MG63 (cell line): ENCODE measurements at places on chromosomes 3 and 15.
A peak's percentile ranks its signal among the peaks of the same experiment; 100 is the strongest.

GRCh38 chr3:81864272-81864671 is 102.8 kb upstream of the GBE1 start:
- no peak for DNase-seq

DNA sequence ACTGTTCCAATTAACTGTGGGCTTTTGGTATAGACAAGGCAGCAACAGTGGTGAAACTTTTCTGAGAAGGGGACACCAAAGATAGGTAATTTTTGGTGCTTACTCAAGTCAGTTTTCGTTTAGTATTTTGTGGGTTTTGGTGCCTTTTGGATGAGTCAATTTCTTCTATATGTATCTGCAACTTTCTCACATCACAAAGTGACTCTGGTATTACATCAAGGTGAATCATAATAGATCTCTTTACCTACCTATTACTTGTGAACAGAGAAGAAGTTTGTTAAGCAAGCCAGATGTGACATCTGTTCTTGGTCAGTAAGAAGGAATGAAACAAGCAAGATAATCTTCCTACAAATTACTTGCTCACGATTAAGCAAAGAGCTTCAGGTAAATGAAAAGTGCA is 732.4 kb upstream of the DPPA4 start:
- DNase-seq = no peak

DNA sequence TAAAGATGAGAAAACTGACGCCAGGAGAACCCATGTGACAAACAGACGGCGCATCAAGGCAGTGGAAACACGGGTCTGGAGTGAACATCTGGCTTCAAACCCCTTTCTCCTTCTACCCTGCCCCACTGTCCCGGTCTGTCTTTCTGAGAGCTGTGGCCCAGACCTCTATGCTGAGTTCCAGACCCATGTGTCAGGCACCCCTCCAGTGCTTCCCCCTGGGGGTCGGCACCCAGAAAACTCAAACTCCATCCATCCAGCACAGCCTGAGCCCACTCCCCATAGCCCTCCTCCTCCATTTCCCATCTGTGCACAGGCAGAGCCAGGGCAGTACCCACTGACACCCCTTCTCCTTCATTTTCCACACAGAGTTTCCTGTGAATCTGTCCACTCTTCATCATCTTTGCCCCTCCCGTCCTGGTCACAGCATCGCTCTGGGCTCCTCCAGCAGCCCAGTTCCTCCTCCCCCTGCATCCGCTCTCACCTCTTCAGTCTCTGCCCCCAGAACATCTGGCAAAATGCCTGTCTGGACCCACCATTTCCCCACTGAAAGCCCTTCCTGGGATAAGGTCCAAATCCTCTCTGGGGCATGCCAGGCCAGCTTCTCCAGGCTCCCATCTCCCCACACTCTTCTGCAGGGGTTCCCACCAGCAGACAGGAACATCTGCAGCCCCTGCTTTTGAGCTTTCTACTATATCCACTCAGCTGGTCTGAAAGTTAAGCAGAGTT is 2.9 kb downstream of the FAM240A start:
- DNase-seq = no peak

DNA sequence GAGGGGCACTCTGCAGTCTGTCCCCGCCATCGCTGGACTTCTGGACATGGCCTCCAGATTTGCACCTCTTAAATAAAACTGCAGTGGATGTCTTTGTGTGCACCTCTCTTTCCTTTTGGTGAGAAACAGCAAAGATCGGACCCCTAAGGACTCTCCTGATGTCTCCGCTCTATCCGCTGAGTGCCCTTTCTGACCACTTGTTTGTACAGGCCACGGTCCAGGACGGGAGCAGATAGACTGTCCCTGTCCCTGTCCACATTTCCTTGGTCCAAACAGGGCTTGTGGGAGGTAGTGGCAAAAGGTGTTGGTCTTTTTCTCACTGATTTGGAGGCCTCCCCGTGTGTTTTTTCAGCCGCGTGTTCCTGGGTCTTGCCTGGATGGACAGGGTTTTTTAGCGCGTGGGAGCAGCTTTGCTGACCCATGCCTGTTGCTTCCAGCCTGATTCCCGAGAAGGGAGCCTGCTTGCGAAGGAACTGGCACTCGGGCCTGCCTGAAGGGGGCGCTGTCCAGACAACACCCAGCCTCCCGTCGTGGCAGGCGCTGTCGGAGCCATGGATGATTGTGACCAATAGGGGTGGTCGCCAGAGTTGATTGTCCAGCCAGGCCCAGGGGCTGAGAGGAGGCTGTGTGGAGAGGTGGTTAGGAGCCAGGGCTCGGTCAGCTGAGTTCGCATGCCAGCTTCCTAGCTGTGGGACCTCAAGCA is 13.2 kb upstream of the STAB1 start:
- peak; percentile 16 for DNase-seq

- peak; percentile 39 for DNase-seq
Observed at GRCh38 chr15:75171408-75171807, 30.3 kb upstream of the C15orf39 start.

DNA sequence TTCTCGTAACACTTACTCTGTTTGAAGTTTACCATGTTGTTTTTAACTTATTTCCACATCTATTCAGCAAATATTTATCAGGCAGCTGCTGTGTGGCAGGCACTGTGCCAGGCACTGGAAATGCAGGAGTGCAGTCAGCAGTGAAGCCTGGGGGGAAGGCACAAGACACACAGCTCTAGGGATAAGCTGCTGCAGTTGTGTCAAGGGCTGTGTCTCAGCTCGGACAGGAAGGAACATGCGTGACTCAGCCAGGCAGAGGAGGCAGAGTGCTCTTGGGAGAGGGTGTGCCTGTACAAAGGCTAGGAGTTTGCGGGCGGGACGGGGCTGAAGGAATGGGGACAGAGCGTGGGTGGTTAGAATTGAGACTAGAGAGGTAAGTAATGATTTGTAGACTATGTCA is 24.7 kb downstream of the LYSMD4 start:
- peak; percentile 47 for DNase-seq

DNA sequence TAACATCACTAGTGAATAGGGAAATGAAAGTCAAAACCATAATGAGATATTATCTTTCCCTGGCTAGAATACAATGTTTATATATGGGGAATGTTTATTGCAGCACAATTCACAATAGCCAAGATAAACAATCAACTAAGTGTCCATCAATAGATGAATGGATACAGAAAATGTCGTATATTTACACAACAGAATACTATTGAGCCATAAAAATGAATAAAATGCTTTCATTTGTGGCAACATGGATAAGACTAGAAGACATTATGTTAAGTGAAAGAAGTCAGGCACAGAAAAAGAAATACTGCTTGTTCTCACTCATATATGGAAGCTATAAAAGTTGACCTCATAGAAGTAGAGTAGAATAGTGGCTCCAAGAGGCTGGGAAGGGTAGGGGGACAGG is 65.2 kb downstream of the SLC9C1 start:
- DNase-seq = no peak

GRCh38 chr15:48336940-48337339 is 5.7 kb downstream of the DUT start:
- DNase-seq = no peak

DNA sequence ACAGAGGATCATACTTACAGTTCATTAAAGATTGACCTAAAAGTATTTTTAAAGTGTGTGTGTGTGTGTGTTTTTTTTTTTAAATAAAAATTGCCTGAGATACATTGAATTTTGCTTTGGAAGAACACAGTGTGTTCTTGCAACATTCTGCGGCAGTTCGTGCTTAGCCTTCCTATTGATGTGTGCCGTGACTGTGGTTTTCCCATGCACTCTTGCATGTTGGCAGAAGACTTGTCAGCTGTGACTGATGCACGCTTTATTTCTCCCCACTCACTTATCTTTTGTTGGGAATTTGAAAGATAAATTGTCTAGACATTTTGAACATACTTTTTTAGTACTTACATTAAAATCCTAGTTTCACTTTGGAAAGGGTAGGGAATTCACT is 136.3 kb upstream of the LRRFIP2 start:
- no peak for DNase-seq

GRCh38 chr15:50798684-50799083 is 33.2 kb upstream of the SPPL2A start:
- DNase-seq = peak; percentile 17

DNA sequence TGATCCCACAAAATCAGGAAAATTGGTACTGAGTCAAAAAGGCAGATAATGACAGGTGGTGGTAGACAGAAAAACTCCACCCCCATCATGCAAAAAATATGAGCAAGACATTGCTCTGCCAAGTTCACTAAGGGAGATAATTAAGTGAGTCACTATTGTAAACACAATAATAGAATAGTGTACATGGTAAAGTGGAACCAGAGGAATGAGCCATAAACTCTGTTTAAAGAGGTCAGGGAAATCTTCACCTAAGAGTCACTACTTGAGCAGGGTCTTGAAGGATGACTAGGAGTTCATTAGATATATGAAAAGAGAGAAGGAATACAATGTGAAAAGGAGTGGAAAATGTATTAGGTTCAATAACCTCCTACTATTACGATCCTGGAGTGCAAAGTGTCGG is 213.4 kb upstream of the PEX5L start:
- peak; percentile 41 for DNase-seq
